NCI-H1436 (cell line): ENCODE measurements at places on chromosomes 4 and X.

- no peak for DNase-seq
Measured at GRCh38 chr4:2762048-2762447, 5.9 kb upstream of the TNIP2 start.

GRCh38 chr4:84952004-84952403 lies 14.5 kb downstream of the WDFY3 start:
- DNase-seq, result no peak

GRCh38 chr4:175770555-175770954 lies 41.5 kb downstream of the GPM6A start:
- DNase-seq, result no peak

- DNase-seq, result no peak
Measured at GRCh38 chr4:47510506-47511143, 25.6 kb downstream of the ATP10D start.

- DNase-seq, result no peak
Measured at GRCh38 chr4:59222221-59222620, 1977.9 kb upstream of the ADGRL3 start.

GRCh38 chr4:61152433-61152832 lies 47.7 kb upstream of the ADGRL3 start:
- DNase-seq, result no peak

- DNase-seq, result no peak
Measured at GRCh38 chr4:111154934-111155333, 532.1 kb upstream of the PITX2 start.

- DNase-seq, result peak; percentile 41
Measured at GRCh38 chr4:165834116-165834515, 38.9 kb upstream of the TLL1 start.
